A673 (cell line): ENCODE measurements at places on chromosomes 4 and X.

DNA sequence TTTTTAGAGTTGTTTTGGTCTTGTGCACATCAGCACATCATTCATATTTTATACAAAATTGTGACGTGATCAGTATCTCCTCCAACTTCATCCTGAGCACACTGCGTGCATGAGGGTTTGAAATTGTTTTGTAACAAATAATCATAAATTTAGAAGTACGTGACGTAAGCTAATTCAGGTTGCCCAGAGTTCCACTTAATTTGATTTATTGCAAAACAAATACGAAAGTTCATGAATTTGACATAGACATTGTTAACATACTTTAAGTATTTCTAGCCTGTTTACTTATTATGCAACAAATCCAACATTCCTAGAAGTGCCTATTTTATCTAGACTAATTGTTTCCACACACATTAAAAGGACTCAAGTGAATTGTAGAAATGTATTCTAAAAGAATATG lies 48.3 kb downstream of the MAP7D3 start:
- DNase-seq, result no peak

- peak; percentile 24 for DNase-seq
Observed at GRCh38 chr4:165059386-165059785, 5.7 kb downstream of the TRIM75 start.

GRCh38 chr4:73916172-73916925 lies 47.2 kb downstream of the CXCL1 start:
- no peak for DNase-seq

DNA sequence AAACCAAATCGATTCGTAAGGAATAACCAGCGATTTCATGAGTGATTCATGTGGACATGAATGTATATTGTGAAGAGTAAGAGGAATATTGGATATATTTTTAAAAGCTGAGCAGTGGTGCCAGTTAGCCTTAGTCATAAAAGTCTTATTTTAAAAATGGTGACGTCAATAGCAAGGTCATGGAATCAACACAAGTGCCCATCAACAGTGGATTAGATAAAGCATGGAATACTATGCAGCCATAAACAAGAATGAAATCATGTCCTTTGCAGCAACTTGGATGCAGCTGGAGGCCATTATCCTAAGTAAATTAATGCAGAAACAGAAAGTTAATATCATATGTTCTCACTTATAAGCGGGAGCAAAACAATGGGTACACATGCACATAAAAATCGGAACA lies 89.0 kb upstream of the STOX2 start:
- no peak for DNase-seq

DNA sequence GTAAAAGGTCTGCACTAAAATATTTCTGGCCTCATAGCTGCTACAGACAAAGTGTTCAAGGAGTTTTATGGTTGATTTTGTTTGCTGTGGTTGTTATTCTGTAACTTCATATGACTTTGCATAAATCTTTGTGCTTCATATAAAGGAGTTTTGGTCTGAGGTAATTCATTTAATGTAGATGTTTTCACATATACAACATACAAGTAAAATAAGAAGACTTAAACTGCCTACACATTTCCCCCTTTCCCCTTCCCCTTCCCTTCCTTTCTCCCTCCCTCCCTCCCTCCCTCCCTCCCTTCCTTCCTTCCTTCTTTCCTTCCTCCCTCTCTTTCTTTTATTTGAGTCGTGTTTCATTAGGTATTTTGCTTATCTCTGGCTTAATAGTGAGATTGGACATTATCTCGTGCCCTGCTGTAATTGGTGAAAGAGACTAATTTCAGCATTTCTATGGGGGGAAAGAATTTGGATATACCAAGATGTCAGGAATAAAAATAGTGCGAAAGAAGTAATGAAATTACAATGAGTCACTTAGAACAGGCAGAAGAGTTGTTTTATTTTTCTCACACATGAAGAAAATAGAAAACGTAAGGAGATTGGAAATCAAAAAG lies 144.9 kb upstream of the MAD2L1 start:
- DNase-seq, result no peak

- DNase-seq, result no peak
Observed at GRCh38 chr4:6742989-6743388, 27.0 kb downstream of the BLOC1S4 start.

DNA sequence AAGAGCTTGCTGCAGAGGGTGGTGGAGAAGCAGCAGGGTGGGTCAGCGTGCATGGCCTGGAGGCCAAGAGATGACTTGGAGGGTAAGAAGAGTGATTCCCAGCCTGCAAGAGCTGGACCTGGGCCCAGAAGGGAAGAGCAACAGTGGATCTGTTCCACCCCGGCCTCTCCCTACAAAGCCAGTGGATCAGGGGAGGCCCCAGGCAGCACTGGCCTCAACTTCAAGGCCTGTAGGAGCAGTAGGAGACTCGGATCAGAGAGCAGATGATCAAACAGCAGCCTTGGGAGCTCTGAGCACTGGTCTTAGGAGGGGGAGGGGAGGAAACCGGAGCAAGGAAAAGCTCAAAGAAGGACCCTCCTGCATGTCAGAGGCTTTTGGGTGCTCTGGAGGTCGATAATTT lies 7.6 kb downstream of the L1CAM start:
- no peak for DNase-seq

DNA sequence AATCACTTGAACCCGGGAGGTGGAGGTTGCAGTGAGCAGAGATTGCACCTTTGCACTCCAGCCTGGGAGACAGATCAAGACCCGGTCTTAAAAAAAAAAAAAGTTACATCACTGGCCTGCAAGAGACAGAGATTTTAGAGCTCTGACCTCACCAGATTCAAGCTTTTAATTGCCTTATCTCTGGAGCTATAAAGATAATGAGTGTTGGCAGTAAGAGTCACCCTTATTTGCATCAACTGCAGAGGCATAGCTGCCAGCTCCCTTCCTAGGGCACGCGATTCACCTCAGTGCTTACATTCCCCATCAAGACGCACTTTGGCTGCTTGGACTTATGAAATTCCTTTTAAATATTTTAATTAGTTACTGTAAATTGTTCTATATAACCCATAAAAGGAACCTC lies 12.5 kb upstream of the SPATA4 start:
- no peak for DNase-seq

- no peak for DNase-seq
Observed at GRCh38 chrX:55867181-55867651, 149.7 kb downstream of the RRAGB start.

DNA sequence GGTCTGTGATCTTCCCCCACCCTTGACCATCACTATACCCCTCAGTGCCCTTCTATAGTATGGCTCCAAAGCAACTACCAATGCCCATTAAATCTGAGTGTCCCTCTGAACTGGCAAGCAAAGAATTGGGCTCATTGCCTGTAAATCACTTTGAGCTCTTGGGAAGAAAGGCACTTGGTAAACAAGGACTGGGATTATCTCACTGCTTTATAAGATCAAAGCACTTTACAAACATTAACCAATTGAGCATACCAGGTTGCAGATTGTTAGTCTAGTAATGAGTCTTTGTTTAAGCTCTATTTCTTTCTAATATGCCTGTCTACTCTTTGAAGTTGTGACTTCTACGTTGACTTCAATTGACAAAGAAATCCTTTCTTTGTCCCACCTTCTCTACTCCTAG lies 34.1 kb downstream of the AREG start:
- no peak for DNase-seq

- DNase-seq, result peak; percentile 21
Observed at GRCh38 chr4:144575181-144575580, 70.8 kb upstream of the HHIP start.

DNA sequence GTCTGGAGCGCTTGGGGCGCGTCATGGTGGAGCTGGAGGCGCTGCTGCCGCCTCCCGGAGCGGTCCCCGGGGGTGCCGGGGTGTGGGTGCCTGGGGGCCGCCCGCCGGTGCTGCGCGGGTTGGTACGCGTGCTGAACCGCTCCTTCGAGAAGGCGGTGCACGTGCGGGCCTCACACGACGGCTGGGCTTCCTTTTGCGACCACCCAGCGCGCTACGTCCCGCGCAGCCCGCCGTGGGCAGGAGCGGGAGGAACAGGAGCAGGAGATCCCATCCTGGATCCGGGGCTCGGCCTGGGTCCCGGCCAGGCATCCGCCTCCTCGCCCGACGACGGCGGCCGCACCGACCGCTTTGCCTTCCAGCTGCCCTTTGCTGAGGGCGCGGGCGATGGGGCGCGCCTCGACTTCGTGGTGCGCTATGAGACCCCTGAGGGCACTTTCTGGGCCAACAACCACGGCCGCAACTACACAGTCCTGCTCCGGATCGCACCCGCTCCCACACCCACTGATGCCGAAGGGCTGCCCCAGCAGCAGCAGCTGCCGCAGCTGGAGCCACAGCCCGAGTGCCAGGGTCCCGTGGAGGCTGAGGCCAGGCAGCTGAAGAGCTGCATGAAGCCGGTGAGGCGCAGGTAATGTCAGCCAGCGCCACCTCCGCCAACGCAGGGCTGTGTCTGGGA lies 792 bp downstream of the PPP1R3F start:
- DNase-seq, result no peak

DNA sequence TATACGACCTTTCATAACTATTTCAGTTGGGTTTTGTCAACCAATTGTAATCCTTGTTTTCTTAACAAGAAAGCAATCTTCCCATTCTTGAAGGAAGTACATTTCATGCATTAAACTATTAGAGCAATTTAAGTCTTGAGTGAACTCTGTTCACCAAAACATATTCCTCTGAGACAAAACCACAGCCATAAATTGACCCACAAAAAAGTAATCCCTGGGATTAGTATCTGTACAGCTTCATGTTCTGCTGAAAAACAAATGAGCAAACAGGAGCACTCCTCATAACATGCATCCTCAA lies 207.0 kb upstream of the PDE5A start:
- no peak for DNase-seq

GRCh38 chr4:9685692-9686091 lies 95.7 kb upstream of the DRD5 start:
- no peak for DNase-seq

GRCh38 chr4:48340276-48340964 lies 909 bp upstream of the SLAIN2 start:
- peak; percentile 55 for DNase-seq

DNA sequence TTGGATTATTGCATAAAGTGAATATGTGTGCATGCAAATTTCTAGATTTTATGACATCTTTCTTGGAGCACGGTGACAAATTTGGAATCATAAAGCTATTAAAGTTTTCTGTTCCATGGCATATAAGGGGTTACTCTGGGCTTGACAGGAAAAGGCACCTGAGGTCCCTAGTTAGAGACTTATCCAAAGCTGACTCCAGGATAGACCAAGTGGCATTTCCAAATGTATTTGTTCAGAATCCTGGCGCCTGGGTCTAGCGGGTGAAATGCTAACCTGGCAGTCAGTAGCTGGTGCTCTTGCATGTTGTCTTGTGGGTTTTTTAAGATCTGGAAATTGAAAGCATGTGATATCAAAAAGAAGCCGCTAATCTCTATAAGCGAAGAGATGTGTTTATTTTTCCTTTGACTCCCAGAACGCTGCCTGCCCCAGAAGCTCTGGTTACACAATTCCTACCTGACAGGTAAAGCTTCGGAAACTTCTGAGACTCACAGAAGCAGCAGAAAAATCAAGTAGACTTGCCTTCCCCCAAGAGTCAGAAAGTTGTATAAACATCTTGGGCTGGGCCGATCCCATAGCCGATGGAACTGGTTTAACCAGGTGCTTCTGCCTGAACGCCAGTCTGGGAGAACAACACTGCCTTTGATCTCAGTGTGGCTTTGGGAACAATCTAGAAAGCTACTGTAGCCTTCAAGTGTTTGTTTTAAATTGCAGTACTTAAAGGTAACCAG lies 12.9 kb upstream of the ZCCHC4 start:
- DNase-seq, result no peak

- no peak for DNase-seq
Observed at GRCh38 chr4:101807351-101807750, 16.8 kb downstream of the BANK1 start.

- DNase-seq, result no peak
Observed at GRCh38 chrX:68915778-68916177, 87.0 kb downstream of the EFNB1 start.

DNA sequence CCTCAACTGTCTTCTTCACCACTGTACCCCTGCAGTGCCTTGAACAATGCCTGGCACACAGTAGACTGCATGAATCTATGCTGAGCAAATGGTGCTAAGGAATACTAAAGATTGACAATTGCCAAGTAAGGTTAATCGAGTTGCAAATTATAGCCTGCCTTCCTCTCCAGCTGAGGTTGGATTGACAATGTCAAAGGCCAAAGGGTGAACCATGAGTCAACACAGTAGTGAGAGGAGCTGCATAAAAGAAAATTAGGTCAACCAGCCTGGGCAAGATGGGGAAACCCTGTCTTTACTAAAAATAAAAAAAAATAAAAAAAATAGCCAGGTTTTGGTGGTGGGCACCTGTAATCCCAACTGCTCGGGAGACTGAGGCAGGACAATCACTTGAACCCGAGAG lies 97.1 kb upstream of the BMPR1B start:
- no peak for DNase-seq

GRCh38 chrX:40117715-40118285 lies 20.0 kb upstream of the BCOR start:
- DNase-seq, result no peak

DNA sequence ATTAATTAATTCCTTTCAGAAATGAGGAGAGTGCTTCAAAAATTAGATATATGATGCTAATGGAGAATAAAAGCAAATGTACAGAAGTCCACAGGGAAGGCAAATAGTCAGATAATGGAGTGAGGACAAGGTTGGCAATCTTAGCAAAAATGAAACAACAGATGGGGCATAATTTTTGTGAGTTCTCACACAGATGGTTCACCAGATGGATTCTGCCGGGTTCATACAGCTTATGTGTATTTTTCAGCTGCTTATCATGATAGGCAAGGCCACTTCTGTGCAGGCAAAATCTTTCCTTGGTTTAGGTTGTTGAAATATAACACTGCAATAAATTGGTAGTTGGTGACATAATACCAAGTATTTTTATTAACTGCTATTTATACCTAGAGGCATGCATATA lies 1539.0 kb upstream of the IGFBP7 start:
- DNase-seq, result no peak
